ENCODE measurements at places on chromosomes 5 and 9.
A peak's percentile ranks its signal among the peaks of the same experiment; 100 is the strongest.

GRCh38 chr9:93254806-93255493 lies 71.0 kb downstream of the WNK2 start:
- no peak for DNase-seq

- DNase-seq, result no peak
Observed at GRCh38 chr5:172482156-172483020, 28.1 kb upstream of the SH3PXD2B start.

DNA sequence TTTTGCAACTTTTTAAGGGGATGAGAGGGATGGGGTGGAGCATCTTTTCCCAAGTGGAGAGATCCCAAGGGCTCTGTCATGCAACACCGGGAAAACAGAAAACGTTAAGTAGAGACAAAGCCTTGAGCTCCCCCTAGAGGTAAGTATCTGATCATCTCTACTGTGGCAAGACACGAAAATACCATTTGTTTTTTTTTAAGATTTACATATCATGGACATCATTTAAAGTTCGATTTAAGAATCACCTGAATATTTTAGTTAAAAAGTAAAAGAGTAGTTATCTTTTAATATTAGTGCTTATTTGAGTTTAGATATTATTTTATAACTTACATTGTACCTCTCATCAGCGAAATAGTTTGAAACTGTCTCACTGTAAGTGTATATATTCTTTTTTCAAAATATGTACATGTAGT lies 200.4 kb downstream of the LRRC70 start:
- no peak for DNase-seq

GRCh38 chr5:112388074-112388473 lies 31.0 kb downstream of the EPB41L4A start:
- no peak for DNase-seq

DNA sequence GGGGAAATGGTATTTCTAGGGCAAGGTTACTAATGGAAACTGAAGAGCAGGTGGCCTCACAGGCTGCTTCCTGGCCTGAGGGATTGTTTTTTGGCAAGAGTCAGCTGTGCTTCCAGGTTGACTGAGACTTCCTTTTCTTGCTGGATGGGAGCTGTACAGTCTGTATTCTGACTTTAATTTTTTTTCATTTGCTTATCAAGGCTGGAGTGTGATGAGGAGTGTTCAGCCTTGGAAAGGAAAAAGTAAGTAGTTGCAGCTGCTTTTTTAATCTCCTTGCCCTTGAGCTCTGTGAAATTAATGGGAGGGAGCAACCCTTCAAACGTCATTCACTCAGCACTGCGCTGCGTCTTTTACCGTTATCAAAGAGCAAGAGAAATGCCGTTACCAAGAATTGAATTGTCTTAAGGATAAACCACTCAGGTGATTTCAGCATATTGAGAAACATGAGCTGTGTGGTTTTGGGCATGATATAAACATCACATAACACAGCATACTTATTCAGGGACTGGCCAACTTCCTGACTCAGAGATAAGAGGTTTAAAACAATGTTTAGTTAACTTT lies 47.6 kb downstream of the AQP7 start:
- DNase-seq, result no peak

- DNase-seq, result peak; percentile 34
Observed at GRCh38 chr9:136769710-136770191, 5.4 kb upstream of the LCN15 start.

- DNase-seq, result no peak
Observed at GRCh38 chr9:69768716-69769115, 8.9 kb upstream of the PTAR1 start.

GRCh38 chr5:140213370-140213983 lies 38.5 kb downstream of the CYSTM1 start:
- no peak for DNase-seq

- no peak for DNase-seq
Observed at GRCh38 chr9:101265261-101265660, 119.5 kb downstream of the BAAT start.

DNA sequence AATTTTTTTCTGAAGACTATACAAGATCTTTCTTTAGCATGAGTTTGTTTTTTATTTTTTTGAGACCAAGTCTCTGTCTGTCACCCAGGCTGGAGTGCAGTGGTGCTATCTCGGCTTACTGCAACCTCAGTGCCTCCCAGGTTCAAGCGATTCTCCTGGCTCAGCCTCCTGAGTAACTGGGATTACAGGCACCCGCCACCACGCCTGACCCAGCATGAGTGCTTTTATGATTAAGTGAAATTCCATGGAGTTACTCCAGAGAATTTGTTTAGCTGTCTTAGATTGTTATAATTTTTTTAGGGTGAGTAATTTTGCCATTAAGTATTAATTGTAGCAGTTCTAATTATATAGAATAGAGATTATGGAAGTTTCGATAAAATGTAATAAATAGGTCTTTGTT lies 14.3 kb downstream of the YTHDC2 start:
- DNase-seq, result no peak

GRCh38 chr9:91825422-91825821 lies 124.6 kb downstream of the ROR2 start:
- no peak for DNase-seq

DNA sequence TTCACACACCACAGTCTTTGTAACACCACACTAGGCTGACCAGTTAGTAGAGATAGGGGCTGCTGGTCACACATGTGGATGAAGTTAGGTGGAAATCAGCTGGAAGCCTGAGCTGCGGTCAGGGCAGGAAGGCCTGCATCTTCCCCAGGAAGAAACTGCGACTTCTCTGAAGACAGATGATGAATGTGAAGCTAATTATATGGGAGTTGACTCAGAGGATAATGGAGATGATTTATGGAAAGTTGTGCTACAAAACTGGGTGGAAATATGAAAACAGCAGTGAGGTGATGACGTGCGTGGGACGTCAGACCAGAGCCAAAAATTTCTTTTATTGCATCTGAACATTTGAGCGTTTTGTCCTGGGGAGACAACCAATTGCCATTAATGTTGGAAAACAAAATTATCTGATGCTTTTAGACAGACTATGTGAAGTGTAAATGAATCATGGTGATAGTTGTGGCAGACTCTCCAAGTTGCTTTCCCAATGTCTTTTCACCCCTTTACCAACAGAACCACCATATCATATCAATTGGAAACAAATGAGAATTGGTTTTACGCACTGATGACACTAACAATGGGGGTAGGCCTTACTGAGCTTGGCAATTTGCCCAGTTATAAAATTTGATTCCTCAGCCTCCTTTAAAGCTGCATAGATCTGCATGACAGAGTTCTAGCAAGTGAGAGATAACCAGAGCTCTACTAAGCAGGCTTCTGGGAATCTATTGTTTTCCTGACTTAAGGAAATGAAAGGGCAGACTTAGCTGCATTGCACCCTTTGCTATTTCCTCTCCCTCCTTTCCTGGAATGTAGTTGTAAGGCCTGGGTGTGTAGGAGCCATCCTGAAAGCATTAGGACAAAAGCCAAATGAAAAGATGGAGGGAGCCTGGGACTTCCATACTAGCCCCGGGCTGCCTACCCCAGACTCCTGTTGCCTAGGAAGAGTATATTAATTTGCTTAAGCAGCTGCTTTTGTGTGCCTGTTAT lies 84.0 kb downstream of the RAB3C start:
- no peak for DNase-seq

DNA sequence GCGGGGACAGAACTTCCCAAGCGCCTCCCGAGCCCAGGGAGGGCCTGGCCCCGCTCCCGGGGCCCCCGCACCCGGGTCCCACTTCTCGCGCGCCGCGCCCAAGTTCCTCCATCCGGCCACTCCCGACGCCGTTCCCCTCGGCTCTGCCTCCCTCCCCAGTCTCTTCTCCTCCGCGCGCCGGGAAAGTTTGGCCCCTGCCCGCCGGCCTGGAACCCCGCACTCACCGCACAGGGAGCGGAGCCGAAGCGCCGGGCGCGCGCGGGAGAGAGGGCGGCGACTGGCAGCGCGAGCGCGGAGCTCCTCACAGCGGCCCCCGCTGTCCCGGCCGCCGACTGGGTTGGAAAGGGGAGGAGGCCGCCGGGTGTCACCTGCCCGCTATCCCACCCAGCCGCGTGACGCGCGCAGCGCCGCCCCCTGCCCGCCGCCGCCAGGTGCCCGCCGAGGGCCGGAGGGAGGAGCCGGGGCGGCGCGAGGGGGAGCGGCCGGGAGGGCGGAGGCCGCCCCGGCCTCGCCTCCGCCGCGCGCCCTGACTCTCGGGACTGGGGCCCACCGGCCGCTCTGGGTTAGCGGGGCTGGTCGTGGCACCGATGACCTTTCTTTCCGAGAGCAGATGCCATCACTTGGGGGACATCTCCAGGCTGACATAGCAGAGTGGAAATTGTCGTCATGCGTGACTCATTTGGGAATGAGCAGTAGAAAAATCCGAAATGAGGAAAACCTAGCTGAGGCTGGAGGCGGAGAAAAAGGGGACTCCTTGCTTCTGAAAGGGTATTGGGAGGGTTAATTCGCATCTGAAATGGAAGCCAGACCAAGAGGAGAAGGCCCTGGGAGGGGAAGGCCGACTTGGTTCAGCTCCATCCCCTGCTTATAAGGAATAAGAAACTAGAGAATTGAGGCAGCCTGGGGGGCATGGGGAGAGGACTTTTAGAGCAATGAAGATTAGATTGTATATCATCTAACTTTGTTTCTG lies at the start of gene ELOVL7:
TSS of gene ELOVL7 (minus strand) at position 334 of the 970 bp plus-strand sequence. CDS start 56,872 bp downstream, outside the sequence.
- no peak for DNase-seq

DNA sequence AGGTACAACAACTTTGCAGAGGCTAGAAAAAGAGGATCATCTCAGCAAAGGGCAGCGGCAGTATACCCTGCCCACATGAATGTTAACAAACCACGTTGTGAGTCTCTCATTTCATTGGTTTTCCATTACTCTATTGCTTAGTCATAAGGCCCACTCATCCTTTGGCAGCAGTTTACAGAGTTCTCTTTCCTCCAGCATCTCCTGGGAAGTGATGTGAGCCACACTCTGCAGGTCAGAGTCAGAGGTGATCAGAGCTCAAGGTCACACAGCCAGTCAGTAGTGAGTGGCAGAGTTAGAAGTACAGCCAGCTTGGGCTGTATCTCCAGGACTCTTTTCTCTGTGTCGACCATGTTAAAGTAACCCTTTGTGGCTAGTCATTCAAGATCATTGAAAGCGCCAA lies 599.6 kb upstream of the GRAMD2B start:
- no peak for DNase-seq

GRCh38 chr5:31251032-31251431 lies 57.5 kb downstream of the CDH6 start:
- no peak for DNase-seq

DNA sequence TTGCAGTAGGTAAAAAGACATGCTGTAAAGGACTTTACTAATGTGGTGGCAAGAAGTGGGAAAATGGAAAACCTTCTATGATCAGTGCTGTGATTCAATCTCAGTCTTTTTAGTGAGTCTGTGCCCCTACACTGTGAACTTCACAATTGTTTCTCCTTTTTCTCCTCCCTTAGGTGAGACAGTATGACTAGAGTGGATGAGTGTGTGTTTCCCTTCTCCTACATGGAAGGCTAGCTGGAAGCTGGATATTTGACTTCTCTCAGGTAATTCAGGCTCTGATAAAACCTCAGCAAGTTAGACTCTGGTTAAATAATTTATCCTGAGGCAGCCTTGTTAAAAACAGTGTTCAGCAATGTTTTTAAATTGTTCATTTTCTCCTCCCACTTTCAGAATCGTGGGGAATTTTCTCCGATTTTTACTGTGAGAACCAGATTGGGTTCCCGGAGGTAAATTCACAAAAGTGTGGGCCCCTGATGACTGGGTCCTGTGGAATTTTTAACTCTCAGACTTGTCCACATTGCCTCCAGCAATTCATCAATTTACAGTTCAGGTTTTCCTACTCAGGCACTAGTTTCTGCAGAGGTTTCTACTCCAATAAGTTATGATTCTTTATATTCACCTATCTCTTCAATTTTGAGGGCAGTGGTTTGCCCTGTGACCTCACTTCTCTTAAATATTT lies 149.1 kb upstream of the PIK3R1 start:
- DNase-seq, result no peak

GRCh38 chr5:151651997-151652645 lies 34.6 kb downstream of the SPARC start:
- DNase-seq, result peak; percentile 45

DNA sequence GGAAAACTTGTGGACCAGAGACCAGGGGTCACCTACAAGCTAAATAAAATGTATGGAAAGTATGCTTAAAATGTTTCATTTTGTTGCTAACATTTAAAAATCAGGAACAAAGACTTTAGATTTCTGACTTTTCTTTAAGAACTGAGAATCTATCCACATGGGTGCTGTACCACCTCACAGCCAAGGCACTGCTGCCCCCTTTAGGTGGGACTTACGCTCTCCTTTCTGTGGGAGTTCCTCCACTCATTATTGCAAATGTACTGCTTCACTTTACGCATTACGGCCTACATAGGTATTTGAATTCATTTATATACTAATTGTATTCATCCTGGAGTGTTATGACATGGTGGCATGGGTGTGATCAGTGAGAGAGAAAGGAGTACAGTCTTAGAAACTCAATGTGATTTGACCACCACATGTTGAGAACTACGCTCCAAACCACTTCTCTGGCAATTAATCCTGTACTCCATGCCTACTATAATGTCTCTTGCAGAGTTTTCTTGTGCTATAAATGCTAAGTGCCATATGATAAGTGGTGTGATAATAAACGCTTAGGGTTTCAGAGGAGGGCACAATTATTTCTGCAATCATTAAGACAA lies 24.7 kb upstream of the CETN3 start:
- peak; percentile 22 for DNase-seq

DNA sequence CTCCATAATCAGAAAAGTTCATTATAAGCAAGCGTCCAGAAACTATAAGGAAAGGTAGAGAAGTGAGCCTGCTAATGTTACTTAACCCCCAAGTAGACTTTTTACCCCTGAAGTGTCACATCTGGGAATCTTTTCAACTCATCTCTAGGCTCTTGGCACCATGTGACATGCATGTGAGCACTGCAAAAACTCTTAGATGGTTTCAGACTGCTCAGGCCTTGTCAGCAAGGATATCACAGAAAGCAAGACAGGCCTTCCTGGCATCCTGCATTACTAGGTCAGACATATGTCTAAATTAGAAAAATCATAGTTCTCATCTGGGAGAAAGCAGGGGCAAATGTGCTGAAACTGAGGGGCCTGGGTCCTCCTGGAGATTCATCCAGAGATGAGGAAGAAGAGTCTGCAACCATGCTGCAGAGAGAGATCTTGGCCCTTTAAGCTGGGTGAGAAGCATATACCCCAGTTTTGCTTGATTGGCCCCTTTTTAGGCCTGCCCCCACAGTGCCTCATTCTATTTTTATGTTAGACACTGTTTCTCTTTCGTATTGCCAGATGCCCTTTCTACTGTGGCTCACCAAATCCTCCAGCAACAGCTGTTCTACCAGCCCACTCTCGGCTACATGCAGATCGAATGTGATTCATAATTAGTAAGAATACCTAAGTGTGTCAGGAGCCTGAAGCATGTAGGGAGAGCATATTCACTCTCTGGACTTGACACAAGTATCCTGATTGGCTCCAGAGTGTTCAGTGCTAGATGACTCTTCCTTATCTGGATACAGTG lies 19.0 kb downstream of the TMEM8B start:
- peak; percentile 24 for DNase-seq

- no peak for DNase-seq
Observed at GRCh38 chr9:10523164-10523563, 89.6 kb downstream of the PTPRD start.

DNA sequence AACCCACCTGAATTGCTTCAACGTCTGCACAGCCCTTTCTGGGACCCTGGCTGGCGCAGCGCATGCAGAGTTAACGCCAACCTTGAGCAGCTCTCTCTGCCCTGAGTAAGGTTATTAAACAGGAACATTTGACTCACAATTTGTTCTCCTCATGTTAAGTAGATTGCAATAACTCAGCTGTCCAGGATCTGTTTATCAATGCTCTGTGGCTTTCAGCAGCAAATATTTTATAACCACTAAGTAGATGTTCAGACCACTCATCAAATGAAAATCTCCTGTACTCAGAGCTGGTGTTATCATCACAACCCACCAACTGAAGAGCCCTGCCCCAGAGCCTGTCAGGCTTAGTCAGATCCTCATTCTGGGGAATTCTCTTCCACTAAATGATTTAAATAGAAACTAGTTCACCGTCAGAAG lies 403.0 kb downstream of the ZNF608 start:
- no peak for DNase-seq

Data from stimulated activated CD4-positive, alpha-beta T cell treated with anti-CD3 and anti-CD28 coated beads, TNF-alpha, amount 100 ng/mL, for 24 hours (primary cell).